Non-pigmented ciliary epithelial cell (primary cell): ENCODE measurements at places on chromosomes 13 and 19.

DNA sequence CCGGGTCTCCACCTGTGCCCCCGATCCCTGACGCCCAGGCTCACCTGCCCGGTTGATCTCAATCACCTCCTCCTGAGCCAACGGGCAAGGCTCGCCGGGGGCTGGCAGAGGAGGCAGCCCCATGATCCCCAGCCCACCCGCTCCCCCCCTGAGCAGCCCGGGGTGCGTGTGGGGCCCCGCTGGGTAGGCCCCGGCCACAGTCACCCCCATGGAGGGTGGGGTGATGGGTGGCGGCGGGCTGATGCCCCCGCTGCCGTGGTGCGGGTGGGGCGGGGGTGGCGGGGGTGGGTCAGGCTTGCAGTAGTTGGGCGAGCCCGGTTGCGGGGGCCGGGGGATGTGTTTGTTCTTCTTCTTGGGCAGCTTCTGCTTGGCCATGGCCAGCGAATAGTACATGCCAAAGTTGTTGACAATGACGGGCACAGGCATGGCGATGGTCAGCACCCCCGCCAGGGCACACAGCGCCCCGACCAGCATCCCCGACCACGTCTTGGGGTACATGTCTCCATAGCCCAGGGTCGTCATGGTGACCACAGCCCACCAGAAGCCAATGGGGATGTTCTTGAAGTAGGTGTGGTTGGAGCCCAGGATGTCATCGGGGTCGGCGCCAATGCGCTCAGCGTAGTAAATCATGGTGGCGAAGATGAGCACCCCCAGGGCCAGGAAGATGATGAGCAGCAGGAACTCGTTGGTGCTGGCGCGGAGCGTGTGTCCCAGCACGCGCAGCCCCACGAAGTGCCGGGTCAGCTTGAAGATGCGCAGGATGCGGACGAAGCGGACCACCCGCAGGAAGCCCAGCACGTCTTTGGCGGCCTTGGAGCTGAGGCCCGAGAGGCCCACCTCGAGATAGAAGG is 6.0 kb downstream of the KCNC3 start:
- no peak for DNase-seq

- DNase-seq = no peak
These were observed at the start of gene NFIX for GRCh38 chr19:12994701-12995595. Gene NFIX, plus strand, starts transcription at chr19:12995475. Its CDS starts 363 bp downstream, at chr19:12995838.

DNA sequence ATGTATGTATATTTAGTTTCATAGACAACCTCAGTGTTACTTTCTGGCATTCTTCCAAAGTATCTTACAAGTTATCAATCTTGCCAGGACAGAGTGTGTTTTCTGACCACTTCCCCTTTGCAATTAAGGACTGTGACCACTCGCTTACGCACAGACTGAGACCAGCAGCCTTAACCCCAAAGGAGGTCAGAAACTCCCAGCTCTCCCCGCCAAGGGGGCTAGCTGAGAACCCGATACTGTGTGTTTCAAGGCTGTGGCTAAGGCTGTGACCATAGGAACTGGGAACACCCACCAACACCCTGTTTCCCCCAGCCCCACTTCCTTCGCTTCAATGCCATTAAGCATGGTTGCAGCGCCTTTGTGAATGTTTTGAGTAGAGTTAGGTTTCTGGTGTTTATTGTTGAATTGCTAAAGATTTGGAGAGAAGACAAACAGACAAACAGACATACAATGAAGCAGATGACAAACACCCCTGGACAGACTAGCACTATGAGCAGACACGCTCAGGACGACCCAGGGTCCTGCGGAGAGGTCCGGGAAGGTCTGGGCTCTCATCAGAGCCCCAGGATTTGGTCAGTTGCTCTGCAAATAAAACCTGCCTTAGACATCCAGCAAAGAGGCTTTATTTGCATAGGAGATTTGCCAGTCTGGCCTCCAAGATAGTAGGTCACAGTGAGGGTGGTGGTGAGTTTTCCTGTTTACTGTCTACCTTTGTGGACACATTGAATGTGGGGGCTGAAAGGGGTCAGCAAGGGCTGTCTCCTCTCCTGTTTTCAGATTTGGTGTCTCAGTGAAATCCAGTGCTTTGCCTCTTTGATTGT is 25.0 kb upstream of the TNFSF11 start:
- DNase-seq = no peak

DNA sequence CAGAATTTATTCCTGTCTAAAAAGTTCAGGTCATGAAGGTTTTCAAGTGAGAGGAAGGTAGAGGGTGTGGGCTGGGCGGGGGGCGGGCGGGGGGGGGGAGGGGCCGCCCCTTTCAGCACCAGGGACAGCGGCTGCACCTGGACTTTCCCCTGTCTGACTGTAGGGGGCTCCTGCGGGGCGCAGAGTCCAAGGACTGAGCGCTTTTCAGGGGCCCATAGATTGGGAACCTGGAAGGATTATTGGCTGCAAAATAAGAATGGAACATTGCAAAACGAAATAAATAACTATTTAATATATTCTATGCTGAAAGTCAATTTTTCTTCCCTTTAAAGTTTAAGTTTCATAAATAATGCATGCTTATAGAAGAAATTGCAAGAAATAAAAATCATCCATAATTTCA is 8.9 kb upstream of the CYP4F3 start:
- no peak for DNase-seq

GRCh38 chr19:46967578-46968032 is 52.0 kb upstream of the NPAS1 start:
- DNase-seq = no peak

GRCh38 chr19:45935267-45935666 is 20.7 kb upstream of the NANOS2 start:
- no peak for DNase-seq

GRCh38 chr19:2561895-2562294 is 86.0 kb downstream of the GADD45B start:
- no peak for DNase-seq

DNA sequence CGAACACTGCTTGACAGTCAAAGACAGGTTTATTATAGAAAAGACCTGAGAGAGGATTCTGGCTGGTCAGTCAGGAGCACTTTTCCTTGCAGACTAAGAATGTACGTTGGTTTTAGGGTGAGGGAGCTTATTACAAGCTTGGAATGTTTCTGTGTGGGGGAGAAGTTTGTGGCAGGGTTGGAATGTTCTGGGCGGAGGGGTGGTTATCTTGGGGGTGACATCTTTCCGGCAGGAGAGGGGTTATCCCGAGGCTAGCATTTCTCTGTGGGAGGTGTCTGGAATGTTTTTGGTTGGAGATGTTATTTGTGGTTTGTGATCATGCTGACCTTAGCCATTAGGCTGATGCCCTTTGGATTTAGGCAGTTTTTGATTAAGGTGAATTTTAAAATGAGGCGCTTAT is 61.8 kb downstream of the ZNF136 start:
- DNase-seq = no peak

DNA sequence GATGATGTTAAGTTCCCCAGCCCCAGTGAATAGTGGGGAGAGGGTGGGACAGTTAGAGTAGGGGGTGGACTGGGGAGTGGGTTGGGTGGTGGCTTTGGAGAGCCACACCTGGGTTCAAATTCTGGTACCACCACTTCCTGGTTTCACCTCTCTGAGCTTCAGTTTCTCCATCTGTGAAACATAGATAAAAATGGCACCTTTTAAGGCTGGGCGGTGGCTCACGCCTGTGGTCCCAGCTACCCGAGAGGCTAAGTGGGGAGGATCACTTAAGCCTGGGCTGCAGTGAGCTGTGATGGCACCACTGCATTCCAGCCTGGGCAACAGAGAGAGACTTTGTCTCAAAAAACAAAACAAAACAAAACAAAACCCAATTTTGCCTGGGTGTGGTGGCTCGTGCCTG is 5.9 kb downstream of the VAV1 start:
- no peak for DNase-seq

DNA sequence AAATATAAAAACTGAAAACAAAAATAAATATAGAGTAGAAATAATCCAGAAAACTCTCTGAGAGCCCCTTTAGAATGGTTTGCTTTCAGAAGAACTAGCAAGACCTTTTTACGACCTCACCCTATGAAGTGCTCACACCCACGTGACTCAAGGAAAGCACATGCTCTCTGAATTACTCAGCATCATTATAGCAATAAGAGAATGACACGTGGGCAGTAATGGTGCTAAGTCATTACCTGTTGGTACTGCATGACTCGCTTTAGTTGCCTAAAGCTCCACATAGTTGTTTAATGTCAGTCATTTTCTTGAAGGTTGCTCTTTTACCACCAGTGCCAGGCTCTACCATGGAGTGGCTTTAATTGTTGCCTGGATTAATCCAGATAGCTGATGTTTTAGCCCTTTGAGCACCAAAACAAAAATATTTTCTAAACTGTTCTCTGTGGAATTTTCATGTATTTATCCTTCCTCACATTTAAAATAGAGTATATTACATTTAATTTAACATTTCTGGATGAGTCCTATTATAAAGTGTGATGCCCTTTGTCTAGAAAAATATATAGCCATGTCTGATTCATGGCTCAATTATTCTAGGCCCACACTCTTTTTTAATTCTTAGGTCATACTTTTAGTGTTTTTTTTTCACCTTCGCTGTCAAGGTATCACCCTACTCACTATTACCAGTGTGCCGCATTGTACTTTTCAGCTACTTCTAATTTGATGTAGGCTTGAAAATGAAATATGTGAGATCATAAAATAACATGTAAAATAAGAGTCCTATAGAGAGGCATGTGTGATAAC is 56.8 kb downstream of the THSD1 start:
- no peak for DNase-seq

DNA sequence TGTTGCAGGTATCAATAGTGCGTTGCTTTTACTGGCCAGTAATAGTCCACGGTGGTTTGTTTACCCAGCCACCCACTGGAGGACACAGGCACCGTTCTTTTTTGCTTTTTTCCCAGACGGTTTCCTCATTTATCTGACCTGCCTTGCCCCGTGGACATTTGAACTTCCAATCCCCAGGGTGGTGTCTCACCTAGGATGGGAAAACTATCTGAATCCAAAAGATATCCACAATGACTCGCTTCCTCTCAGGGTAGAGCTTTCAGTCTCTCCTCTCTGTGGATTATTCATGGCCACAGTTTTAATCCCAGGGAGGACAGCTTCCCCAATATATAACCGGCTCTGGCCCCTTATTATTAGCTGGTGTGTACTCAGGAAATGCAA is 170.8 kb downstream of the FOXO1 start:
- no peak for DNase-seq

GRCh38 chr19:44993526-44993925 is 7.7 kb upstream of the RELB start:
- no peak for DNase-seq
